Left ventricle myocardium inferior (tissue), 1 donor: ENCODE measurements at places on chromosomes 2 and 18.

- DNase-seq, result peak; percentile 28
Measured at GRCh38 chr2:208072250-208072892, 47.0 kb upstream of the PLEKHM3 start.

- no peak for DNase-seq
Measured at GRCh38 chr2:234320066-234320465, 176.8 kb downstream of the ARL4C start.

DNA sequence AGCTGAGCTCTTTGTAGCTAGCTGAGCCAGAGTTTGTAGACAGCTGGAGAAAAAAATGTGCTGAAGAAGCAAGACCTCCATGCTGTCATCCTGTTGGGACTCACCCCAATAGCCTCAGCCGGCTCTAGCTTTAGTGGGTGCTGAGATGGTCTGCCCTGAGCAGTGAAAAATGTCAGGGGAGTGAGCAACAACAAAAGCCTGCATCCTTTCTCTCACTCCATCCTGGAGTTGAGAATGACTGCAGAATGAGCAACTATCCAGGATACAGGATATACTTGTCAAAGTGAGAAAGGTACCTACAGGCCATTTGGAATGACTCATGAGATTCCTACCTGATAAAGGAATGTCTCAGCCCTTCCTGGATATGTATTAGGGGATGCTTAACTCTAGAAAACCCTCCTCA lies 146.1 kb upstream of the DLX2 start:
- no peak for DNase-seq

GRCh38 chr2:197286805-197287595 lies 23.6 kb downstream of the ANKRD44 start:
- no peak for DNase-seq

- no peak for DNase-seq
Measured at GRCh38 chr2:28101892-28102291, 211.4 kb downstream of the BABAM2 start.

GRCh38 chr2:143182649-143183048 lies 53.4 kb downstream of the ARHGAP15 start:
- no peak for DNase-seq

GRCh38 chr2:170006587-170007325 lies 171.2 kb upstream of the MYO3B start:
- DNase-seq, result no peak

- DNase-seq, result no peak
Measured at GRCh38 chr2:139411236-139411635, 631.0 kb upstream of the NXPH2 start.

GRCh38 chr2:60840880-60841279 lies 40.5 kb upstream of the REL start:
- DNase-seq, result no peak

- no peak for DNase-seq
Measured at GRCh38 chr2:199575416-199575815, 117.7 kb upstream of the SATB2 start.

- no peak for DNase-seq
Measured at GRCh38 chr2:33250417-33251029, 225.9 kb upstream of the RASGRP3 start.
